ENCODE measurements at places on chromosomes 4 and X.
A peak's percentile ranks its signal among the peaks of the same experiment; 100 is the strongest.

GRCh38 chr4:87975466-87975865, at the start of gene SPP1:
Gene SPP1 (plus strand): TSS chr4:87975714. CDS start chr4:87976896, 1,182 bp downstream.
- no peak for DNase-seq

- peak; percentile 48 for DNase-seq
Measured at GRCh38 chrX:49042581-49043219, 457 bp downstream of the TFE3 start.

DNA sequence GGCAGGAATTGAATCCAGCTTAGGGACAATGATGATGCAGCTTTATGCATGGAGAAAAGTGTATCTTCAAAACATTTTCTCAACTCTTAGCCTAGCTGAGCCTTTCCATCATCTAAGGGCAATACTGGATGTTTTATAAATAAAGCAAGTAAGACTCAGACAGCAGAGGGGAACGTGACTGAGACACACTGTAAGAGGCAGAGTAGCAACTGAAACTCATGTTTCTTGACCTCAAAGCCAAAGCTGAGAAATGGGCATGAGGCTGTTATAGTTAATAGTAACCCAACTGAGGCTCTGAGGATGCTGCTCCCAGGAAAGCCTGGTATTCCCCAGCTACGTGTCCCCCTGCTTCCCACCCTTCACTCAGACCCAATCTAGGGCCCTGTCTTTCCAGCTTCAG, 44.6 kb downstream of the ARHGEF9 start:
- no peak for DNase-seq

GRCh38 chr4:96459105-96459504, 619.2 kb downstream of the PDHA2 start:
- no peak for DNase-seq

DNA sequence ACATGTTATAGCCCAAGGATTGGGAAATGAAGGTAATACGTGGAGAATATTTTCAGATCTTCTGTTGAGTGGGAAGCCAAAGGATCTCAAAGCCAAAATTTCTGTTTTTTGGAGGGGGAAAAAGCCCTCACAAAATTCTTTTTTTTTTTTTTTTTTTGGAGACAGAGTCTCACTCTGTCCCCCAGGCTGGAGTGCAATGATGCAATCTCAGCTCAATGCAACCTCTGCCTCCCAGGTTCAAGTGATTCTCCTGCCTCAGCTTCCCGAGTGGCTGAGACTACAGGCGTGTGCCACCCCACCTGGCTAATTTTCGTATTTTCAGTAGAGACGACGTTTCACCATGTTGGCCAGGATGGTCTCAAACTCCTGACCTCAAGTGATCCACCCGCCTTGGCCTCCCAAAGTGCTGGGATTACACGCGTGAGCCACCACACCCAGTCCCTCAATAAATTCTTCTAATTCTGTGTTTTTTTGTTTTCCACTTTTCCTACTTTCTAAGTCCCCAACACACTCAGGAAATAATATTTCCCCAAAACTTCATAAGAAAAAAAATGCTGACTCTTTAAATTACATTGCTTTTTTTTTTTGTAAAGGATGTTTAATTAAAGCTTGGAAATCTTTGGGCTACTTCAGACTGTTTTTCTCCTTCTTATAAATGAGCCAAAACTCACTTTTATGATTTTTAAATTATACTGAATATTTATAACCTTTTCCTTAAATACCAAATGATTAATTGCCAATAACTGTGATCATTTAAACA, 51.6 kb downstream of the RPS3A start:
- DNase-seq, result no peak

DNA sequence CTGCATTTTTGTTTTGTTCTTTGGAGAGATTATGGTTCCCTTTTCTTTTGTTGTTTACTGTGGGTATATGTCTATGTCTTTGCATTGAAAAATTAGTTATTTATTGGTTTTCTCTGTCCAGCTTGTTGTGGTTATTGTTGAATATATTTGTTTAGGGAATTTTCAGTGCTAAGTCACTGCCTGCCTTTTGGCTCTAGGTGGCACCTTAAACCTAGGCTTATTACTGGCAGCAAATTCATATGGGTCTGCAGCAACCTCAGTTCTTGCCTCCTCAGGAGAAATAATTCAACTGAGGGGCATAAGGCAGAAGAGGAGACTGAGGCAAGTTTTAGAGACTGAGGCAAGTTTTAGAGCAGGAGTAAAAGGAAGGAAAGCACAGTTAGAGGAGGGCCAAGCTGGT, 1157.3 kb upstream of the AGA start:
- DNase-seq, result no peak

DNA sequence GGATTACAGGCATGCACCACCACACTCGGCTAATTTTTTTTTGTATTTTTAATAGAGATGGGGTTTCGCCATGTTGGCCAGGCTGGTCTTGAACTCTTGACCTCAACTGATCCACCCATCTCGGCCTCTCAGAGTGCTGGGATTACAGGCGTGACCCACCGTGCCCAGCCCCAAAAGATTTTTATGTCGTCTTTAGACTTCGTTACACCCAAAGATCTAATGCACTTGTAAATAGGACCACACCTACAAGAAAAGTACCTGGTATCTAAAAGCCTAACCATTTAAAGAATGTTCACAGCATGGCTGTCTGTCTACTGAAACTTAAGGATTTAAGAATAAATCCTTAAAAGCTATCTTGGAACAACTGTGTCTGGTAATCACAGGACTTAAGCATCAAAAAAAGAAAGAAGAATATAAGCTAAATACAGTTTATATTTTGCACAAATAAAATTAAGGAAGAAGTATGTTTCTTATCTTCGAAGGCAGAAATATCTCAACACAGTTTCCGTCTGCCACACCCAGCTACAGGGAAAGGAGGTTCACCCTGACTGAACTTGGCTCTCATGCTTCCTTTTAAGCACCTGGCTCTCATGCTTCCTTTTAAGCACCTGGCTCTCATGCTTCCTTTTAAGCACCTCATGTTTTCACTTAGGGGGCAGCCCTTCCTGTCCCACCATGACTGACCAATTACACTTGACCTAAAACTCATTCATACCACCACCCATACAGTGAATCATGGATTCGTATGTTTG, 92.0 kb upstream of the STS start:
- no peak for DNase-seq

- no peak for DNase-seq
Measured at GRCh38 chr4:85656759-85657505, 182.0 kb downstream of the ARHGAP24 start.

DNA sequence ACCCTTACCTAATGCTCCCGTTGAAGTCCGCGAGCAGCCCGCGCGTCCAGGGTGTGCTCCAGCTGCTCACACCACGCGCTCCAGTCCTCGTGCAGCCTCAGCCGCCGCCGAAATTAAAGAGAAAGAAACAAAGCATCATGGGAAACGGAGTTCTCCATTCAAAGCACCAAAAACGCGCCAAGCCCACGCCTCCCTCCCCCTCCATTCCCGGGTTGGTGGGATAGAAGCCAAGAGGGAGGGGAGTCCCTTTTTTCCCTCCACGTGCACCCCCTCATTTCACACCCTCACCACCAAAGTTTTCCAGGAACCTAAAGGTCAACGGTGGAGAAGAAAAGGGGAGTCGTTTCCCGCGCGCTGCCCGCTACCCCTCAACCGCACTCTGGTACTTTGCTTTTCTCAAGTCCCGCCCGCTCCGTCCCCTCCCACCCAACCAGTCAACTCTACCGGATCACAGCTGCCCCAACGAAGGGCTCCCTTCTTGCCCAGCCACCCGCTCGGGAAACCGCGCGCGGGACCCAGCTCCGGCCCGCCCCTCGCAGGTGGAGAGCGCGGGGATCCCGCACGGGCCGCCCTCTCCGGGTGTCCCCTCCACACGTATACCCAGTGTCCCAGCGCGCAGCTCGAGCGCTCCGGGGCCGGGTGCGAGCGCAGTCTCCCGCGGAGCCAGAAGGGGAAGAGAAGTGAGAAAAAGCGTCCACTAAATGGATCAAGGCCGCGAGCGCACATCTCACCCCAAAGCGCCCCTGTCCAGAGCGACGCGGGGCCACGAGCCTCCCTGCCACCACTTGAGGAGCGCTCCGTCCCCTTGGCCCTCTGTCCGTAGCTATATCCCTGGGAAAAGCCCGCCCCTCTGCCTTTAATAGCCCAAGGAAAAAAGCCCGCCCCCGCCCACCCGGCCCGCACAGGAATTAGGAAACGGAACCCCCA, 65.1 kb upstream of the CCDC160 start:
- no peak for DNase-seq

GRCh38 chr4:73952352-73952751, 29.5 kb downstream of the PF4 start:
- DNase-seq, result no peak

DNA sequence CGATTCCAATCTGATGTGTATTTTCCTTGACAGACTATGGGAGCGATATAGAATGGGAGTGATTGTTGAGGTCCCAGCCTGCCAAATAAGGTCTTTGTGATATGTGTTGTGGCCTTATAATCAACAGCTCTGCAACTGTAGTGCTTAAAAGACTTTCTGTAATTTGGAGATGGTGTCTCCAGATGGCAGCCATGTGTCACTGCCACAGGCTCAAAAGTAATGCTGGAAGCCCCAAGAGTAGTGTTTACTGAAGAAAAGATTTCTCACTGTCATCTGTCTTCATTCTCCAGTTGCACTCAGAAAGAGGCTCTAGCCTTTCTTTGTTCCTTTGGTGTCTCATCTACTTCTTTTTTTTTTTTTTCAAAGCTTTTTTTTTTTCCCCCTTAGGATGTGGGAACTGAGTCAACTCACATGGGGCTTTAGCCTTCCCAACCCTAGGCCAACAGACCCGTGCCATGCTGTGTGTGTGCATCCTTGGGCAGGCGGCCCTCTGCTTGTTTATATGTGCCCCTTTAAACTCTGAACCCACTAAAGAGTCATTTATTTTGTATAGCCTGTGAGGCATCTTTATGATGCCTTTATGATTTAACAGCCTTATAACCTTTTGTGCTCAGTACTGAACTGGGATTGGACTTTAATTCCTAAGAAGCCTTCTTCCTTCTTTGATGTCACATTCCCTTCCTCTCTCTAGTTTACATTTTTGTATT, 15.6 kb downstream of the SRPX2 start:
- DNase-seq, result no peak

GRCh38 chr4:98658287-98659105, at the start of gene TSPAN5:
Gene TSPAN5 (minus strand): TSS chr4:98658611.
- peak; percentile 74 for DNase-seq

DNA sequence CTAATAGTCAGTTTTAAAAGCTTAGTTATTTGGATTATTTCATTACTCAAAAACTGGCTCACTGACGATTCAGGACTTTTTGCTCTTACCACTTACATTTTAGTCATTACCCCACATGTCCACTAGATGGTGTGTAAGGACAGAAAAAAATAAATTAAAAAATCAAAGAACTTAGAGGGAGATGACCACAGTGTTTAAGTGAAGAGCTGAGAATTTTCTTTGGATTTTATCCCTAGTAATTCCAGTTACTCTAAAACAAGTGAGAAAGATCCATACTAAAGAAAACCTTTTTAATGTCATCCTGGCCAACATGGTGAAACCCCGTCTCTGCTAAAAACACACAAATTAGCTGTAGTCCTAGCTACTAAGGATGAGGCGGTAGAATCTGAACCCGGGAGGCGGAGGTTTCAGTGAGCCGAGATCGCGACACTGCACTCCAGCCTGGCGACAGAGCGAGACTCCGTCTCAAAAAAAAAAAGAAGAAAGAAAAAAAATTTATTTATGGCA, 26.4 kb upstream of the TMPRSS11B start:
- no peak for DNase-seq

DNA sequence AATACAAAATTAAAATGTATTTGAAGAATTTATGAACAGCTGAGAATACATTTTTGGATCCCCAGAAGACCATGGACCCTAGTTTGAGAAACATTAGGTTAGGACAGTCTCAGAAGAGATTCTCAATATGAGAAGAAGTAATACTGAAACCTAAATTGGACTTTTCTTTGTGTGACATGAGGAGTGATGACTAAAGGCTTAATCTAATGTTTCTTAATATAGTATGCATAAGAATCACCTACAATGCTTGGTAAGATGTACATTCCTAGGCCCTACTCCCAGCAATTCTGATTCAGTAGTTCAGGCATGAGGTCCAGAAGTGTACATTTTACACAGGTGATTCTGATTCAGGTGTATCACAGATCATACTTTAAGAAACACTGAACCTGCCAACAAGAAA, 31.6 kb upstream of the HUWE1 start:
- DNase-seq, result no peak

DNA sequence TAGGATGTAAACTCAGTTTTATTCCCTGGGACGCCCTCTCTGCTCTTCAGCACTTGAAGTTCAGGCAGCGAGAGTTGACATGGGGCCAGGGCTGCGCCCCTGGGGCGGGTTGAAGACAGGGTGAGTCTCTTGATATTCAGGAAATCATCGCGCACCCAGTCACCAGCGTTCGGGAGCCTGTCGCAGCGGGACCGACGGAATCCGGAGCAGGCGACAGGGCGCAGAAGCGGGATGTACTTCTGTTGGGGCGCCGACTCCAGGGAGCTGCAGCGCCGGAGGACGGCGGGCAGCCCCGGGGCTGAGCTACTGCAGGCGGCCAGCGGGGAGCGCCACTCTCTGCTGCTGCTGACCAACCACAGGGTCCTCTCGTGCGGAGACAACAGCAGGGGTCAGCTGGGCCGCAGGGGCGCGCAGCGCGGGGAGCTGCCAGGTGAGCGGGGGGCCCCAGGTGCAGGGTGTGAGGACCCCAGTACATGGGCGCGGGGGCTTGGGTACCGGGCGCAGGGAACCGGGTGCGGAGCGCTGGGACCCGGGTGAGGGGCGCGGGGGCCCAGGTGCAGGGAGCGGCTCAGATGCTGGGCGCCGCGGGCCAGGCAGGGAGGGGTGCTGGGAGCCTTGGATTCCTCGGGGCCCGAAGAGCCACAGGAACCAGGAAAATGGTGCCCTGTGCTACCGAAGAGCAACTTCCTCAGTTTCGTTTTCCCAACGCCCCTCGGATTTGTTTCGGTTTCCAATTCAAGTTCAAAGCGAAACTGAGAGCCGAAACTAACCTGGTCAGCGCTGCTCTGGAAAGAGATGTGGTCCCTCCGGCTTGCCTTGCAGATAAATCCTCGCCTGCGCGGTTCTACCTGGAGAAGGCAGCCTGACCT, at the start of gene HERC6:
HERC6 (plus strand) TSS at position 162 of the 869 bp plus-strand sequence; CDS start at position 232, 70 bp downstream.
- DNase-seq, result peak; percentile 83

DNA sequence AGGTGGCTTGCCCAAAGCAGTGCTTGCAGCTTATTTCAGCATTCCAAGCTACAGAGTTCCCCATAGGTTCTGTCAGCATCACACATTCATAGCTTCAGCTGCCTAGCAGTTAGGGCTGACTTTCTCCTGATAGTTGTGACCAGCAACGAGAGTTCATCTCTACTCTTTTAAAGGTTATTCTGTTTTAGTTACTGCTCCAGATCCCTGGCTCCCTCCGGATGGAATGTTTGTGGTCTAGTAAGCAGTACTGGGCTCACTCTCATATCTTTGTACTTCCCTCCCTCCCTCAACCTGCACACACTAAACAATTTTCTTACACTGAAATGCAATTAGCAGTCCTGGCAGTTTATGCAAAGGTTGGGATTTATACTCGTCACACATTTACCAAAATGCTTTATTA, 43.9 kb downstream of the PTTG2 start:
- no peak for DNase-seq

DNA sequence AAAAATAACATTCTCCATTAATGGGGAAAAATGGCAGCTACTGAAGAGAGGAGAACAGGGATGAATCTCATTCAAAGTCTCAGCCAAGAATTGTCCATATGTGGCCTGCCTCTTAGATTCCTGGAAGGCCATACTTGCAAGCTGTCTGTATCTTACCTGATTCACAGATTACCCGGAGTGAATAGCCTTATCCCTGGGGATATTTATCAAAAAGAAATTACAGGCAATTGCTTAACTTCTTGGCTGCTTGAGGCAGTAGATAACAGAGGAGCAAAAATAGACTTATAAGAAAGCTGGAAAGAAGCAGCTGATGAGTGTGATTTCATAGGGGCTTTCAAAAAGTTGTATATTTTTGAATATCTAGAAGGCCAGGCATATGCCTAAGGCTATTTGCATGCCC, 68.8 kb upstream of the PPP1R2C start:
- DNase-seq, result no peak

GRCh38 chrX:107826238-107827029, 768 bp downstream of the MID2 start:
- DNase-seq, result peak; percentile 49

All from left lobe of liver (tissue), 2 donors.